A673 (cell line): ENCODE measurements at places on chromosomes 12 and 14. TPM values are rescaled to one million over a fixed set of nuclear protein-coding genes. Genes with fewer than 3 reads are reported as not detected.

The KLHL33 gene
- 0.04 and 0.13 TPM in 2 replicates for total RNA-seq

The CEP290 gene
- 27.2 and 27.3 TPM in 2 replicates for total RNA-seq

The P2RX2 gene
- total RNA-seq = 0.17 TPM in 1 of 2 replicates, not detected in the other

The KCNMB4 gene
- total RNA-seq = 1.9 and 2.3 TPM in 2 replicates

The SPTLC2 gene
- total RNA-seq = 17.3 and 19.0 TPM in 2 replicates

The RERG gene
- total RNA-seq = 0.35 TPM in 1 of 2 replicates, not detected in the other

The KRT71 gene
- not detected in 2 replicates for total RNA-seq

The RPL10L gene
- total RNA-seq = not detected in 2 replicates

The SOX5 gene
- 11.9 and 16.5 TPM in 2 replicates for total RNA-seq

The GLT8D2 gene
- 0.61 TPM in 1 of 2 replicates, not detected in the other for total RNA-seq

The CYP27B1 gene
- total RNA-seq = 4.5 and 4.7 TPM in 2 replicates

The SMARCD1 gene
- total RNA-seq = 141 and 152 TPM in 2 replicates

The OR4E2 gene
- total RNA-seq = 10.8 and 11.8 TPM in 2 replicates

The TPH2 gene
- 0.82 and 0.96 TPM in 2 replicates for total RNA-seq

The CAPZA3 gene
- not detected in 2 replicates for total RNA-seq
